ENCODE measurements at places on chromosomes 13 and 19. TPM values are rescaled to one million over a fixed set of nuclear protein-coding genes. Genes with fewer than 3 reads are reported as not detected.

DNA sequence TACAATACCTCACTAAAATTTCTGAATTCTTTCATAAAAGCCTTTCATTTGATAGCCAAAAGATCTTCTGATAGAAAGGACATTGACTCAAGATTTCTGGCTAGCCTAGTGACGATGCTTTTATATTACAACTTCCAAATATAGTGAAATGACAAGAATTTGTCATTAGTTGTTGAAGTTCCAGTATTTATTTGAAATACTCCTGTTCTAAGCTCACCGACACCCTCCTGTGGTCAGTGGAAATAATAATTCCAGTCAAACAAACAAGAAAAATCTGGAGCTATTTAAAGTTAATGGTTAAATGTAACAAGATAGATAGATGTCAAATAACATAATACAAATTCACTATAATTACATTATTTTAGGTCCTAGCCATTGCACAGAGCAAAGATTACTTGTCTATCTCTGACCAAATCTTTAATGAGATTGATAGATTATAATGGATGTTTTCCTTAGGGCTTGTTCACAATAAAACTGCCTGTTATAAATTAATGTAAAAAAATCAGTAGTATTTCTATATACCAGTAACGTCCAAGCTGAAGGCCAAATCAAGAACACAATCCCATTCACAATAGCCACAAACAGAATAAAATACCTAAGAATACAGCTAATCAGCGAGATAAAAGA lies 195.5 kb downstream of the RGCC start:
- DNase-seq: no peak

Gene JAK3
- 6.2 TPM for total RNA-seq

DNA sequence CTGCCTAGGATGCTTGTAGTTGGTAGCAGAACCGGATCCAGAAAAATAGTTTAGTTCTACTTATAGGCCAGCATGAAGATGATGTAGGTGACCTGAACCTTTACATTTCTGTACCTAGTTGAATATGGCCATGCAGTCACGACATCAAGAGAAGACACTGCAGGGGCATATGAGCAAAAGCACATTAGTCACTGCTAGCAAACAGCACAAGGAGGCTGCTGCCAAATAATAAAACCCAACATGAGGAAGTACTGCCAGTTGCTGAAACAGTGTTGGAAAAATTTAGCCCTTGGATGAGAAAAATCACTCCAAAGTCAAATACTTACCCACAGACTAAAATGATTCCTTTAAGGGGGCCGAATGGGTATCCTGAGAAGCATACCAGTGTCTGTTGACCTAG lies 20.8 kb downstream of the ERICH6B start:
- DNase-seq: no peak

- DNase-seq: no peak
Observed at GRCh38 chr19:55370305-55370988, at the start of gene IL11. Gene IL11 (minus strand): TSS chr19:55370463. CDS start chr19:55370310, 153 bp downstream.

DNA sequence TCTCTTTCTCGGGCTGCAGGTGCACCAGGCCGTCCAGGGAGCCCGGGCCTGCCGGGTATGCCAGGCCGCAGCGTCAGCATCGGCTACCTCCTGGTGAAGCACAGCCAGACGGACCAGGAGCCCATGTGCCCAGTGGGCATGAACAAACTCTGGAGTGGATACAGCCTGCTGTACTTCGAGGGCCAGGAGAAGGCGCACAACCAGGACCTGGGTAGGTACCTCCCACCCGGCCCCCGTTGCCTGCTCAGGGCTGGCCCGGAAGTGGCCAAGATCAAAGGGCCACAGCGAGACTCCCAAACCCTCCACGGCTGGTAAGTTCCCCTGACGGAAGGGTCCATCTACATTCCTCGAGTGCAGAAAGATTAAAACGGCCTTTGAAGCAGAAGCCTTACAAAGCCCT lies 55.1 kb downstream of the RAB20 start:
- no peak for DNase-seq

DNA sequence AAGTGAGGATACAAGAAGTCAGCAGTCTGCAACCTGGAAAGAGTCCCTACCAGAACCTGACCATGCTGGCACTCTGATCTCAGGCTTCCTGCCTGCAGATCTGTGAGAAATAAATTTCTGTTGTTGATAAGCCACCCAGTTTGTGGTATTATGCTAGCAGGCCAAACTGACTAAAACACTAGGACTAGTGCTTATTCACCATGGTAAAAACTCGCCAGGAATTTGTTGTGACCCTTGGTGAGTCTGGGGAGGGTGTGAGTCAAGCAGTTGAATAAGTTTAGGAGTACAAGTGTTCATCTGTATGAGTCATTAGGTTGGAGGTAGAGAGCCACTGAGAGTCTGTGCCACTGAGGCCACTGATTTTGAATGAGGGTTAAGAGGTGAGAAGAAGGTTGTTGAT lies 3.6 kb downstream of the ZIK1 start:
- DNase-seq: no peak

DNA sequence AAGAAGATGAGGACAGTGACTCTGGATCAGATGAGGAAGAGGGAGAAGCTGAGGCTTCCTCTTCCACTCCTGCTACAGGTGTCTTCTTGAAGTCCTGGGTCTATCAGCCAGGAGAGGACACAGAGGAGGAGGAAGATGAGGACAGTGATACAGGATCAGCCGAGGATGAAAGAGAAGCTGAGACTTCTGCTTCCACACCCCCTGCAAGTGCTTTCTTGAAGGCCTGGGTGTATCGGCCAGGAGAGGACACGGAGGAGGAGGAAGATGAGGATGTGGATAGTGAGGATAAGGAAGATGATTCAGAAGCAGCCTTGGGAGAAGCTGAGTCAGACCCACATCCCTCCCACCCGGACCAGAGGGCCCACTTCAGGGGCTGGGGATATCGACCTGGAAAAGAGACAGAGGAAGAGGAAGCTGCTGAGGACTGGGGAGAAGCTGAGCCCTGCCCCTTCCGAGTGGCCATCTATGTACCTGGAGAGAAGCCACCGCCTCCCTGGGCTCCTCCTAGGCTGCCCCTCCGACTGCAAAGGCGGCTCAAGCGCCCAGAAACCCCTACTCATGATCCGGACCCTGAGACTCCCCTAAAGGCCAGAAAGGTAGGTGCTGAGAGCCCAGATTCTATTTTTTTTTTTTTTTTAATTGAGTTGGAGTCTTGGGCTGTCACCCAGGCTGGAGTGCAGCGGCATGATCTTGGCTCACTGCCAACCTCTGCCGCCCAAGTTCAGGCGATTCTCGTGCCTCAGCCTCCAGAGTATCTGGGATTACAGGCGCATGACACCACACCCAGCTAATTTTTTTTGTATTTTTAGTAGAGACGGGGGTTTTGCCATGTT lies 2.3 kb downstream of the PPP1R15A start:
- DNase-seq: no peak

Gene LEUTX
- total RNA-seq: not detected

- no peak for DNase-seq
Observed at GRCh38 chr19:615619-616018, 17.7 kb downstream of the POLRMT start.

Gene ZSWIM9
- 6.9 TPM for total RNA-seq

Gene EFNA2
- not detected for total RNA-seq

GRCh38 chr19:42252365-42253244 lies 2.3 kb downstream of the ERF start:
- no peak for DNase-seq

GRCh38 chr19:36032251-36033104 lies at the start of gene CLIP3:
Gene CLIP3 (minus strand): TSS chr19:36032873. CDS start chr19:36032357, 516 bp downstream.
- peak; percentile 87 for DNase-seq

Gene SLITRK6
- 0.11 TPM for total RNA-seq

- no peak for DNase-seq
Observed at GRCh38 chr19:19740755-19741154, 7.8 kb upstream of the ZNF14 start.

- DNase-seq: no peak
Observed at GRCh38 chr19:29273000-29273640, 60.2 kb upstream of the UQCRFS1 start.

DNA sequence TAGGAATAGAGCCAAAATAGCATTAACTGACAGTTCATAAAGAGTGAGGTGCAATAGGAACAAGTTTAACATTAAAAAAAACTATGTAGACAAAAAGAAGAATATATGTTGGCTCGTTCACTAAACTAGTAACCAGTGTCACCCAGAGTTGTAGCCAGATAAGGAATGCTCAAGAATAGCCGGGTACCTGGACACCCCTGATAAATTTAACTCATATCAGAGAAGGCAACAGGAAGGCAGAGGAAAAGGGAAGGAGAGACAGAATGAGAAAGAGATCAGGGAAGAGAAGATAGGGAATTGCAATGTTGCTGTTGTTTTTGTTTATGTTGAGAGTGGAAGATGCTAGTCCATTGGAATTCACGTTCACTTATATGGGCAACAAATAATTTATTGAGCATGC lies 31.6 kb upstream of the KATNAL1 start:
- DNase-seq: no peak

GRCh38 chr13:109606520-109606919 lies 179.9 kb downstream of the IRS2 start:
- DNase-seq: no peak

Gene SBK2
- total RNA-seq: 2.0 TPM

DNA sequence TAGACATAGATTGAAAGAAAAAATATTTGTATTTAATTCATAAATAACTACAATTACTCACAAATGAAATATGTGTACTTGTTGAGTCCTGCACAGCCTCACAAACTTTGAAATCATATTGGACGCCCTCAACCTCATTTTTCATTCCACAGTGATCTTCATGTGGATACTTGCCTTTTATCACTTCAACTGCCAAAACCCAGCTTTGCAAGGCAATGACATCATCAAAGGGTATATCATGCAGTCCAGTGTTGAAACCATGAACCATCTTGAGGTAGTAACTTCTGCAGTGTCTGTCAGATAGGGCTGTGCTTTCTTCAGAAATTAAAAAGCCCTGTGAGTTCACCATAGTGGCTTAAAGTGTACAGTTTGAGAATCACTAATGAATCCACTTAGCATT lies 82.2 kb downstream of the HS6ST3 start:
- DNase-seq: no peak

DNA sequence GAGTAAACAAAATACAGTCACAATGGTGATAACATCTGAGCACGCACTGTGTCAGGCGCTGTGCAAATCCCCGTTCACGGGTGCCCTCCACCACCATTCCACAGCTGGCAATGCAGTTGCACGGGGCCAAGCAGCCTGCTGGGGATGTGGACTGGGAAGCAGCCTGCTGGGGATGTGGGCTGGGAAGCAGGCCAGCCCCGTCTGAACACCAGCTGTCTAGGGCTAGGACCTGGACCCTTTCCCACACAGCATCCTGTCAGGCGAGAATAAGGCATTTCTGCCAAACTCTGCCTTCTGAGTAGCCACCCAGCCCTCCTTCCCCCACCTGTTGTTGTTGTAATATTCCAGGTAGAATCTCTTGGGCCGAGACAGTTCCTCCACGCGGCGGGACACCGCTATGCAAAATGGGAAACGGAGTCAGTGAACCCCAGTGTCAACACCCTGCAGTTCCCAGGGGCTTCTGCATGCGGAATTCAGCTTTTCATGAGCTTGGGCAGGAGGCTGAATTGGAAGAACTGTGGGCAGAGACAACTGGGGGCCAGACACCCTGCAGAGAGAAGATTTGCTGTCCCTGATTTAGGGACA lies 27.8 kb upstream of the MIER2 start:
- peak; percentile 80 for DNase-seq

DNA sequence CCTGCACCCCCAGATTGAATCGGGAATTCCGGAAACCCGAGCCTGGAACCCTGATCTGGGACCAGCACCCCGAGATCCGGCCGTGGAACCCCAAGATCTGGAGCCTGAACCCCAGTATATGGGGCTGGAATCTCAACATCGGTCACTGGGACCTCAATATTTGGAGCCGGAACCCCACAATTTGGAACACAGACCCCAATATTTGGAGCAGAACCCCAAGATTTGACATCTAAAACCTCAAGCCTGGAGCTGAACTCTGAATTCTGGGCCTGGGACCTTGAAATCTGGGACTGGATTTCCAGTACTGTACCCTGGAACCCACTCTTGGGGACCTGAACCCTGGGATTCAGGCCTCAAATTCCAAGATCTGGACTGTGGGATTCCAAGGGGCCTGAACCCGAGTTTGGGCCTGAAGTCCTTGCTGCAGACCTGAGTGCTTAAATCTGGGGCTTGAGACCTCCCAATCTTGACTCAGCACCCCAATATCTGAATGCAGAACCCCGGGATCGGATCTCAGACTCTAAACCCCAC lies 629 bp downstream of the LRFN3 start:
- no peak for DNase-seq

DNA sequence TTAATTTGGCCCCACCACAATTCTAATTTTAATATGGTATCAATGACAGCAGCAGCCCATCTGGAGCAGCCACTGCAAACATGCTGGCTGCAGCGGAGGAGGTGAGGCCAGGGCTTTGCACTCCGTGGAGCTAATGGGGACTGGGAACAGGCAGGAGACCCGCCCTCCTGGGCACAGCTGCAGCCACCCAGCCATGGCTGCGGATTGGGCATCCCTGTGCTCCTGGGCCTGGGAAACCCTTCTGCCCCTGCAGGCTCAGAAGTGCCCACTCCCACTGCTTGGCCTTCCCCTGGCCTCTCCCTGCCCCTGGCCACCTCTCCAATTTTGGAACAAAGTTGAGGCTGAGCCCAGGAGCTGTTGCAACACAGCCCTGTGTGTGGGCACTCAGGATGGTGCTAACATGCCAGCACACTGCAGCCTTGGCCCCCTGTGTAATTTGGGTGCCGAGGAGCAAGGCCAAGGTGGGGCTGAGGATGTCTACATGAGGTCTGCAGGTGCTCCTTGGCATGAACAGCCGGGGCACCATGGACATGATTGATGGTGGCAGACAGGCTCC lies 123.6 kb downstream of the PCDH9 start:
- DNase-seq: no peak

DNA sequence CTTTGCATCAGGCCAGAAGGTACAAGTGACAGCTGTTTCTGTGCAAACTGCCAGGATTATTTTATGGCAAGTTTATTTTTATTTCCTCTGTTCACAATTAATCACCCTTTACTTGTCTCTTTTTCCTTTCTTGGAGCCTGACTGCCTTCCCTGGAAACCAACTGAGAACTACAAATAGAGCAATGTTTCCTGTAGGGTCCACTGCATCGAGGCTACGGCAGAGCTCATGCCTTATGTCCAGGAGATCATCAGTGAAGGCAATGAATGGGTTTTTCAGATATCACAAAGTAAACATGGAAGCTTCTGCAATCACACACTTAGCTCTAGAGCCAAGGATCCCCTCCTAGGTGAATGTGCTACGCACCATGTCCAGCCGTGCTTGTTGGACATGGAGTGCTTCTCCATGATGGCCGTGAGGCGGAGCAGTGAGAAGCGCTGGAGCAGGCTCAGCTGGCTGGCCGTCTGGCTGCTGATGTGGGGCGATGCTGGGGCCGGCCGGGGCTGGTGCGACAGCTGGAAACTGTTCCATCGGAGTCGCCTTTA lies 110.9 kb downstream of the KL start:
- no peak for DNase-seq

Gene FCAR
- total RNA-seq: 0.70 TPM

Gene CEACAM18
- not detected for total RNA-seq

GRCh38 chr13:70585109-70585508 lies 476.9 kb upstream of the KLHL1 start:
- no peak for DNase-seq

DNA sequence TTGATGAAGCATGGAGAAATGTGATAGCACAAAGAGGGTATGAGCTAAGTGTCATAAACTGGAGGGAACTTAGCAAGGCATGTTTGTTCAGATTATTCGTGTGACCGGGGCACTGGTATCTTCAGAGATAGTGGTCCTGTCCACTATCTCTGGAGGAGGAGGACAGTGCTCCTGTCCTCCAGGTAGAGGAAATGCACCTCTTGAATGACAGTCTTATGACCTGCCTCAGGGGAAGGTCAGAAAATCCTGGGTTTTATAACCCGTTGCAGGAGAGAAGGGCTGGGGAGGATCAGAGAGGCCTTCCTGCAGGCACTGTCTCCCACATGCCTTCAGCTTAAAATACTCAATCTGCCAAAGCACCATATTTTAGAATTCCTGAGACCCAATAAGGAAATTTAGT lies 213.5 kb upstream of the UBL3 start:
- DNase-seq: no peak

Gene PLPPR3
- not detected for total RNA-seq
